Right cardiac atrium (tissue), 5 donors: ENCODE measurements at places on chromosomes 5 and 9.

GRCh38 chr5:113153512-113154097, 177.0 kb downstream of the DCP2 start:
- no peak for DNase-seq

GRCh38 chr5:139979518-139979917, 63.6 kb downstream of the NRG2 start:
- no peak for DNase-seq

DNA sequence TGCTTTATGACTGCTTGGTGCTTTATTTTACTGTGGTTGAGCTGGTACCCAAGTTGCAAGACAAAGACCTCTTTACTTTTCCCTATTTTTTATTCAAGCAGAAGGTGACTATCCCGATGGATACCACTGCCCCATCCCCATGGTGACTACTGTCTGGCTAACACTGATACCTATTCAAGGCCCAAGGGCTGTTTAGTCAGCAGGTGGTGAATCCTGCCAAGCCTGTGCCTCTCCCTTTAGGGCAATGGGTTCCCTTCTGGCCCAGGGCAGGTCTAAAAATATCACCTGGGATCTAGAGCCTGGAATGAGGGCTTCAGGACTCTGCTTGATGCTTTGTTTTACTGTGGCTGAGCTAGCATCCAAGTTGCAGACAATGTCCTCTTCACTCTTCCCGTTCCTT, 510.0 kb upstream of the GRAMD2B start:
- no peak for DNase-seq

GRCh38 chr9:131697908-131698617, 41.8 kb downstream of the RAPGEF1 start:
- no peak for DNase-seq

- no peak for DNase-seq
Measured at GRCh38 chr9:93315960-93316359, 132.0 kb downstream of the WNK2 start.

- DNase-seq = no peak
Measured at GRCh38 chr5:97224112-97224750, 41.2 kb upstream of the RIOK2 start.
